Activated CD4-positive, alpha-beta memory T cell treated with anti-CD3 and anti-CD28 coated beads, Interleukin-2, amount 10 ng/mL, durations not matched to agents 7 days and 5 days (primary cell): ENCODE measurements at places on chromosomes 3 and 15. TPM values are rescaled to one million over a fixed set of nuclear protein-coding genes. Genes with fewer than 3 reads are reported as not detected.

The SLC12A8 gene
- total RNA-seq = 1.3 TPM

GRCh38 chr3:114741066-114741465, 406.0 kb downstream of the ZBTB20 start:
- no peak for DNase-seq

GRCh38 chr15:67468416-67468815, 52.5 kb upstream of the C15orf61 start:
- no peak for DNase-seq

DNA sequence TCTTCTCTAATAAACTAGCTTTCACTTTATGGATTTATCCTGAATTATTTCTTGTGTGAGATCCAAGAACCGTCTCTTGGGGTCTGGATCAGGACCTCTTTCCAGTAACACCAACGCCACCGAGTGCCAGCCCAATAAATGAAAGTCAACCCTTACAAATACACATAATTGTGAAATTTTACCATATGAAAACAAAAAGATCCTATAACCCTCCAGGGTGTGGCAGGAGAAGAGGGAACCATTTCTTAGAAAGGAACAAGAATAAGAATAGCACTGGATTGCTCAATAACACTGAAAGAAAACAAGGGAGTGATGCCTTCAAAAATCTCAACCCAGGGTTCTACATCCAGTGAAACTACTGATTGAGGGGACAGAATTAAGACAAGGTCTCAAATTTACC, 51.6 kb upstream of the ACKR4 start:
- DNase-seq = no peak

GRCh38 chr3:3600665-3601340, 198.4 kb upstream of the LRRN1 start:
- DNase-seq = no peak

GRCh38 chr3:159237226-159237625, 435.4 kb downstream of the MFSD1 start:
- no peak for DNase-seq

DNA sequence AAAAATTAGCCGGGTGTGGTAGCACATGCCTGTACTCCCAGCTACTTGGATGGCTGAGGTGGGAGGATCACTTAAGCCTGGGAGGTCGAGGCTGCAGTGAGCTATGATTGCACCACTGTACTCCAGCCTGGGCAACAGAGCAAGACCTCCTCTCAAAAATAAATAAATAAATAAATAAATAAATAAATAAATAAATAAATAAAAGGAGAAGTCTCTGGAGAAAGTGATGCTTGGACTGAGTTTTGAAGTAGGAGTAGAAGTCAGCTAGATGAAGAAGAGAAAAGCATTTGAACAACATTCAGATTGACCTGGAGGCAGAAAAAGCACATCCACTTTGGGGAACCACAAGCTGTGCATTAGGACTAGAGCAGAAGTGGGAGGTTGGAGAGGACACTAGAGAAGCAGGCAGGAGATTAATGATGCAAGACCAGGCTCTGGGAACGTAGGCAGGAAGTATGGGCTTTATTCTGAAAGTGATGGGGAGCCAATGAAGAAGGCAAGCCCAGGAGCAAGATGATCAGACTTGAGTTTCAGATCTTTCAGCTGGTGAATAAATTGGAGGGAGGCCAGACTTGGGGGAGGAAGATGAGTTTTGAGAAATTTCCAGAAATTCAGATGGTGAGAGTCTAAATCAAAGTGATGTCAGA, 48.7 kb downstream of the KLHL6 start:
- DNase-seq = no peak

GRCh38 chr3:127676456-127676855, 3.7 kb downstream of the ABTB1 start:
- no peak for DNase-seq

GRCh38 chr3:108062051-108062450, 28.8 kb downstream of the CD47 start:
- no peak for DNase-seq

DNA sequence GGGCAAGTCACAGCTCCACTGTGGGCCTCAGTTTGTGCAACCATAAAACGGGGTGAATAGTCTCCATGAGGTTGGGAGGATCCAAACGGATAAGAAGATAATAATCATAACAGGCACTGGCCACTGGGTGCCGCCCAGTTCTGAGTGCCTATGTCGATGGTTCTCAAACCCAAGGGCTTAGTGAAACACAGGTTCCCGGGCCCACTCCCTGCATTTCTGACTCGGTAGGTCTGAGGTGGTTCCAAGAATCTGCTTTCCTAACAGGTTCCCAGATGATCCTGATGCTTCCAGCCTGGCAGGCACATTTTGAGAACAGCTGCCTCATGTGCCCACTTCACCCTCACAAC, 21.2 kb downstream of the ALS2CL start:
- DNase-seq = no peak

- DNase-seq = no peak
Measured at GRCh38 chr3:16090706-16091105, 83.8 kb upstream of the GALNT15 start.

GRCh38 chr3:197135212-197135611, 105.6 kb upstream of the MELTF start:
- no peak for DNase-seq

DNA sequence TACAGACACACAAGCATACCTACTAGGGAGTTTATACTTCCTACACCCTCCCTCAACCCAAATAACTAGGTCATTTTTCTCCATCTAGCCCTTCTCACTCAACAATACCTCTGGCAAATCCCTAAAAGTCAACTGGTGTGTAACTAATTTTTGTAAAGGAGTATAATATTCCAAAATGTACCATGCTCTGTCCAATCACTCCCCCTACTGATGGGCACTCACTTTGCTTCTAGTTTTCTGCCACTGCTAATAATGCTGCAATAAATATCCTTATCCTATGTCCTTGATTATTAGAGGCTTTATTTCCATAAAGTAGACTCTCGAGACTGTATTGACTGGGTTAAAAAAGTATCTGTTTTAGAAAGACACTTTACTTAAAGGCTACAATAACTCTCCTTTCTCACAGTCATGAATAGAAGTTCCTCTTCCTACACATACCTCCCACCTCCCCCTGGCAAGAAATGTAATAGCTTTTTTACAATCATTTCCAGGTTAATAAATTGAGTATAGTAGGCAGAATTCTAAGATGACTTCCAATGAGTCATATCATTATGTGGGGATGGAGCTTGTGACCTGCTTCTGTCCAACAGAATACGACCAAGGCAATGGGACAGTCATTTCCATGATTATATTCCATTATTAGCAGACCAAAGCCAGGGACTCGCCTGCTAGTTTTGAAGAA, 30.0 kb downstream of the SHQ1 start:
- no peak for DNase-seq

DNA sequence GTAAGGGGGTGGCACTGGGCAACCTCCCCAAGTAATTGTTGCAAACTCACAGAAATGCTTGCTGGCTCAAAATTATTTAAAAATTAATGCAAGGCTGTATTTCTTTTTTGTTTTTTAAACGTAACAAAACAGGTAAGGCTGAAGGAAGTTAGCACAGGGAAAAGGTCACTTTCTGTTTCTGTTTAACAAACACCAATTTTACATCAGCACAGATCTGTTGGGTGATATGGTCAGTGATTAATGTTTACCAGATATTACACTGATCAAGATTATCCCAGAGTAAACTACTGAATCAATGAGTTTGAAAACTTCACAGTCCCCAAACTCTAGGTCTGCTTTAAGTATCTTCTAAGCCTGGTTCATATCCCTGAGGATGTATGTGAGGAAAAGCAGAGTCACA, 558.0 kb downstream of the FOXP1 start:
- DNase-seq = no peak

GRCh38 chr15:41233367-41233771, 2.3 kb downstream of the CHP1 start:
- no peak for DNase-seq

DNA sequence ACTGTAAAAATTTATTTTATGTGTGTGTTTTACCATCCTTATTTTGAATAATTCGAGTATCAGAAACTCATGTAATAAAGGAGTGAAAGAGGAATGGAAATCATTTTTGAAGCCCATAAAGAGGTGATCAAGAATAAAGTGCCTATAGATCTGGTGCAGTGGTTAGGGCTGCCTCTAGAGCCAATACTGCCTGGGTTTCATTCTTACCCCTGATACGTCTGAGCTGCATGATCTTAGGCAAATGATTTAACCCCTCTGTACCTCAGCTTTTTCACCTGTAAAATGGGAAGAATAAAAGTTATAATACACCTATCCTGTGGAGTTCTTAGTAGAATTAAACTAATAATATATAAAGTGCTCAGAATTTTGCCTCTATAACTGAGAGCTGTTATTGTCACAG, 30.4 kb downstream of the EFHB start:
- no peak for DNase-seq

DNA sequence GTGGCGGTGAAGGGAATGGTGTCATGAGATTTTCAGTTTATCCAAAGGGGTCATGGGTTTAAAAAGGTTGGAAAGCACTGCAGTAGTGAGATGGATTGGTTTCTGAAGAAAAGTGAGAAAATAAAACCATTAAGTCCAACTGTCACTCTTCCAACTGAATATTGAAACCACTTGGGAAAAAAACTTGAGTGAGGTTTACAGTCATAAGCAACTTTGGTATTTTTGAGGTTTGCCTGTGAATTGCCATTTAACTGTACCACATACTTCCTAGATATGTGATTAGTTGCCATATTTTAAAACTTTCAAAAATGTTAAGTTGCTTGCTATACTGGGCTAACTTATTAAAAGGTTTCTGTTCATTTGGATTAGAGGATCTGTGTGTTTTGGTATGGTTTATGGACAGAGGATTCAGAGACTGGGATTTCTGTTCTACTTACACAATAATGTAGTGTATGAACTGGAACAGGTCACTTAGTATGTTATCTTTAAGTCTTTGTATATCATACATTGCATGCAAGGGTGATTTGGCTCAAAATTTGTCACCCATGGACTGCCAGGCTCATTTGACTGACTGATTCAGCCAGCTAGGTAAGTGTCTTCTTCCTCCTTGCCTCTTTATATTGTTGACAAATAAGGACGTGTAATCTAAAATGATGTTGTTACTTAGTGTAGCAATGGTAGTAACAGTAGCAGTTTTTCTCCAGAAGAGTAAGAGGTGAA, 201.4 kb upstream of the EOMES start:
- no peak for DNase-seq

DNA sequence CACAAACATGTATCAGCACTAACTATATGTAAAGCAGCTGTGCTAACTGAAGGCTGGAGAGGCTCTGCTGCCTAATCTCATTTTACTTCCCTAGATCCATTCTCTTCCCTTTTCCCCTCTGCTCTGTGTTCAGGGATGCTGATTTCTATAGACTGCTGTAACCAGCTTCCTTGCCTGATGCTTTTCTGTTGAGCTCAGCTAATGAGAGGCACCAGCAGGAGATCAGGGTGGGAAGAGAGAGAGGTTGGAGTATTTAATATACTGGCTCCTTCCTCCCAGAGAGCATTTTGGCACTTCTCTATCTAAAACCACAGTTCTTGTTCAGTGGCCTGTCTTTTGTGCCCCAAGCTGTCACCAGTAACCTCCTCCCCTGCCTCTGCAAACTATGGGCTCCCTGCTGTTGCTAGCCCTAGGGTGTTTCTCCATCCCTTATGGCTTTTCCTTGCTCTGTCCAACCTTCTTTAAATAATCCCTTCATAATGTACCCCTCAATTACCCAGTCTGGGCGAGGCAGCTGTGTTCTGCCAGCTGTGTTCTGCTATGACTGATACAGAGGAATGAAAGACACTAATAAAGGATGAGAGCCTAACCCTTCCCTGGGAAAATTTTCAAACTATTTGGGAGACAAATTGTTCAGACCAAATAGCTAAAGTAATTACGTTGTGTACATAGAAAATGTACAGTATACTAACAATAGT, 69.5 kb downstream of the CADPS start:
- no peak for DNase-seq

DNA sequence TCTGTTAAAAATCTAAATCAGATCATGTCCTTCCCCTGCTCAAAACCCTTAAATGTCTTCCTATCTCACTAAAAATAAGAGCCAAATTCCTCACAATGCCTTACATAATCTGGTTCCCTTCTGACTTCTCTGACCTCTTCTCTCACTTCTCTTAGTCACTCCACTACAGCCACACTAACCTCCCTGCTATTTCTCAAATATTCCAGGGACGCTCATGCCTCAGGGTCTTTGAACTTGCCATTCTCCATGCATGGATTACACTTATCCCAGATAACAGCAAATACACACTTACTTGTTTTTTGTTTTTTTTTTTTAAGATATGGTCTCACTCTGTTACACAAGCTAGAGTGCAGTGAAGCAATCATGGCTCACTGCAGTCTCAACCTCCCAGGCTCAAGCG, 8.5 kb downstream of the TP53BP1 start:
- no peak for DNase-seq

DNA sequence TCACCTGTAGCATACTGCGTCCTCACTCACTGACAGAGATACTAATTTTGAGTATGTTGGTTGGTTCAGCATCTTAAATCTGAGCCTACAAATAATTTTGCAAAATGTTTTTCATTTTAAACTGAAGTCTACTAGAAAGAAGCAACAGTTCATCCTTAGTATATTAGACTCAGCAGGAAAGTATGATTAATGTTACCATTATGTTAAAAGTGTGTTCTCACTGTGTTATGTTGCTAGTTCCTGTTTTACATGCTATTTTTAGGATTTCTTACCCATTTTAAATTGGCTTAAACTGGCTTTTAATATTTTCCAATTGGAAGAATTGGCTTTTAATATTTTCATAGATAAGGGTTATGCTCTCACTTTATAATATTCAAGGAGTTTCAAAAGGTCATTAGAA, 25.7 kb downstream of the ACKR4 start:
- no peak for DNase-seq

The BDH1 gene
- 55.8 TPM for total RNA-seq

The CPN2 gene
- total RNA-seq = not detected

The ACVR2B gene
- total RNA-seq = 7.6 TPM

DNA sequence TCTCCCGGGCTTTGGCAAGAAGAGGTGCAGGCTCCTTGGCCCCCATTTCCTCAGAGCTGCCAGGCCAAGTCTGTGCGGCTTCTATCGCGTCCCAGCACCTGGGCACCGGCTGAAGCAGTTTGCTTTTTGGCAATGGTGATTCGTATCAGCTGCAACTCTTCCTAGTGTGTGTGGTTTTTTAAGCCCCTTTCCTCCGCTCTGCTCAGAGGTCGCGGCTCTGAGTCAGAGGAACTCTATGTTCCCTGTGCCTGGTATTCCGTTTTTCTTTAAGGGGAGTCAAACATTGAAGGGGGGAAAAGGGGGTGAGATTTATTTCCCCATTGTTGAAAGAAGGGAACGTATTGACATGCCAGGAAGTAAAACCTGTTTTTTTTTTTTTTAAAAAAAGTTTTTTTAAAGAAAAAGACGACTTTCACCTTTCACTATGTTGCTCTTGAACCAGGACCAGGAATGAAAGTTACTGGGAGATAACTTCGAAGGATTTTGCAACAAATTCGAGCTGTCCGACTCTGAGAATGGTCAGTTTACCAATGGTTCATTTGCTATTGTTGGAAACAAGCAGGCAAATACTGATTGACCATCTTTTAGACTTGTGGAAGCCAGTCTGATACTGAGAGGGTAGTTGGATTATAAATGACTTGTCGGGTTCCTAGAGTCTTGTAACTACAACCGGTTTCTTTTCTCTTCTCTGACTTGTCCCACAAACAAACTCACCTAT, 1.1 kb downstream of the ARMC8 start:
- peak; percentile 46 for DNase-seq
